CD4-positive, alpha-beta T cell treated with Interleukin-17A for 4 hours (primary cell): ENCODE measurements at places on chromosomes 6 and 20.

- no peak for DNase-seq
Measured at GRCh38 chr6:108671175-108671574, 110.5 kb downstream of the FOXO3 start.

GRCh38 chr6:135106611-135107010 is 52.0 kb upstream of the HBS1L start:
- DNase-seq = no peak

DNA sequence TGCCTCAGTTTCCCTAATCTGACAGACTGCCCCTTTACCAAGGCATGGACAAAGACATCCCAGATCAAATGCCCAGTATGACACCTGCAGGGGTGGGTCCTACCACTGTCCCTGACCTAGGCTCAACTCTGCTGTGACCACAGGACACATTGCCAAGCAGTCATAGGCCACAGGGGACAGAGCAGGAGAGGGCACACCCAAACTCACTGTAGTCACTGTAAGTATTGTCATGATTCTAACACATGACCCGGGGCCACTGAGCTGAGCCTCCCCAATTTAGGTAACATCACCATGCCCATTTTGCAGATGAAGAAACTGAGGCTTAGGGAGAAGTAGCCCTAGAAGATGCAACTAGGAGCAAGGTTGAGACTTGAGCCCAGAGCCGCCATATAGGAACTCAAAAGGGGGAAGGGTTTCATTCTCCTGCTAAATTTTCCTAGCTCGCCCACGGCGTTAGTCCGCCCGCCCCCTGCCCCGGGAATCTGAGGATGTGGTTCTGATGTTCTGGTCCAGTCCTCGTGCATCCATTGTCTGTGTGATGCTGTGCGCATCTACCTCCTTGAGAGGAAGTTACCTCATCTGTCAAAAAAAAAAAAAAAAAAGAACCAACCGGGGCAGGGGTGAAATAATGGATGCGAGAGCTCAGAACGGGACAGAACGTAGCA is 44.8 kb downstream of the PMEPA1 start:
- no peak for DNase-seq

GRCh38 chr20:655726-656624 is 3.0 kb upstream of the SRXN1 start:
- no peak for DNase-seq

DNA sequence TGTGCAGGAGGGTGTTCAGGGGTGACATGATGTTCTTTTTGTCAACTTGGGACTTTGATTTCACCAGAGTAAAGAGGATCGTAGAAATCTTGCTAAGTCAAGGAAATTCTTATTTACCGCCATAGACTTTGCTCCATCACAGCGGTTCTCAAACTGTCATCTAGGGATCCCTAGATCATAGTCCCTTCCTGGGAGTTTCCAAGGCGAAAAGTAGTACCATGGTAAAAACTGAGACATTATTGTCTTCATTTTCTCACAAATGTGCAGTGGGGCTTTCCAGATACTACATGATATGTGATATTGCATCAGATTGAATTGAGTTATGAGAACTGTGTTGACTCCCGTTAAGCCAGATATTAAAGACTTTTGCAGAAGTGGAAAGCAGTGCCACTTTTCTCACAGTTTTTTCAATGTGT is 79.7 kb downstream of the JARID2 start:
- no peak for DNase-seq

DNA sequence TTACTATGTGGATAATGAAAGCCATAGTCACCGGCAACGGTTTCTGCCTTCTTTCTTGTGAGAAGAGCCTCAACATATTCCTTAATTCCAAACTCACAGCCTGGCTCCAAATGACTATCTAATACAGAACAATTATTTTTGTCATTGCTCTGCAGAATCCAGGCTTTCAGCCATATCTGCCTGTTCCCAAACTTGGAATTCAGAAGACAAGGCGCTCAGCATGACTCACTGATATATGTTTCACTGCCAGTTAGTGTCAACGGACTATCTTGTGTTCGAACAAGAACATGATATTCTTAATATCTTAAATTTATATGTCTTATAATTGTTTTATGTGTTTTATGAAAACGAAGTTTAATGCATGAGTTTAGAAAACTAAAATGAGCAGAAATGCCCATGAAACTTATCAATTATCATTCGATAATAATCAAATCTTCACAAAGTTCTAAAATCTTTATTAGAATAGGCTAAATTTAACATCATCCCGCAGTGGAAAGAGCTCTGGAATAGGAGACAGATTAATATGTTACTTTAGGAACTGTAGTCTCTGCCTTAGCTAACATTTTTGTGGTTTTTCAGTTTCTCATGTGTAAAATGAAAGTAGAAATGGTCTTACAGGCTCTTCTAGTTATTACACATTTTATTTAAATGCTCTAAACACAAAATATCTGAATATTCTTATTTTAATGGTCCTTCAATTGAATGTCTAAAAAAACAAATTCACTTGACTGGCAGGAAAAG is 669.3 kb upstream of the GJE1 start:
- no peak for DNase-seq

DNA sequence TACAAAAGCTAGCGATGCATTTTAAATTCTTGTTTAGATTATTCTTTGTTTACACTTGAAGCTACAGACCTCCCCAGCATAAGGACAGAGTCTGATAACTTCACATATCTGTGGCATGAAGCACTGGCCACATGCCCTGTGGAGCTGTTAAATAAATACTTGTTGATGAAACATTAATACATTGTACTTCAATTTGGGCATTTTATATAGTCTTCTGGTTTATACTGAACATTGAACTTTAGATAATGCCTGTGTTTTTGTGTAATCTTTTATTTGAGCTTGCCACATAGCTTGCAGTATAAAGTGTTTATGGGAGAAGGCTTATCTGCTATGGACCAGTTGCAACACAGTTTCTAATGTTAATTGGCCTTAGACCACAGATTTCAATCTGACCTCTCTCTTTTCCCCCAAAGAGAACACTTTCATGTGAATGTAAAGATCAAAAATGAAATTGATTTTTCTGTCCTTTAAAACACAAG is 48.2 kb downstream of the FRK start:
- DNase-seq = no peak

DNA sequence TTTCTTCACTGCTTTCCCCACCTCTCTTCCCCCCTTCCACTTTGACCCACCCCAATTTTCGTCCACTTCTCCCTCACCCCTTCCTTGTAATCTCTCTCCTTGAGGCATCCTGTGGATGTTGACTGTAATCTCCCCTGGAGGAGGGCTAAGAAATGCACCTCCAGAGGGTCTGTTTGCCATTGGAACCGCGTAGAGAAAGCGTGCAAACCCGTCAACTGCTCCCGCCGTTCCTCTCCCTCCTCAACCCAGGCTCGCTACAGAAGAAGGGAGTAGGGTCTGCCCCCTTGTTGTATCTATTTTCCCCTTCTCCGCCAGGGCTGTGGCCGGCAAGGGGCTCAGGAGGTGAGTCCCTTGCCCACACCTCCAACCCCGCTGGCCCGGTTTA is 502 bp upstream of the HTR1E start:
- no peak for DNase-seq

DNA sequence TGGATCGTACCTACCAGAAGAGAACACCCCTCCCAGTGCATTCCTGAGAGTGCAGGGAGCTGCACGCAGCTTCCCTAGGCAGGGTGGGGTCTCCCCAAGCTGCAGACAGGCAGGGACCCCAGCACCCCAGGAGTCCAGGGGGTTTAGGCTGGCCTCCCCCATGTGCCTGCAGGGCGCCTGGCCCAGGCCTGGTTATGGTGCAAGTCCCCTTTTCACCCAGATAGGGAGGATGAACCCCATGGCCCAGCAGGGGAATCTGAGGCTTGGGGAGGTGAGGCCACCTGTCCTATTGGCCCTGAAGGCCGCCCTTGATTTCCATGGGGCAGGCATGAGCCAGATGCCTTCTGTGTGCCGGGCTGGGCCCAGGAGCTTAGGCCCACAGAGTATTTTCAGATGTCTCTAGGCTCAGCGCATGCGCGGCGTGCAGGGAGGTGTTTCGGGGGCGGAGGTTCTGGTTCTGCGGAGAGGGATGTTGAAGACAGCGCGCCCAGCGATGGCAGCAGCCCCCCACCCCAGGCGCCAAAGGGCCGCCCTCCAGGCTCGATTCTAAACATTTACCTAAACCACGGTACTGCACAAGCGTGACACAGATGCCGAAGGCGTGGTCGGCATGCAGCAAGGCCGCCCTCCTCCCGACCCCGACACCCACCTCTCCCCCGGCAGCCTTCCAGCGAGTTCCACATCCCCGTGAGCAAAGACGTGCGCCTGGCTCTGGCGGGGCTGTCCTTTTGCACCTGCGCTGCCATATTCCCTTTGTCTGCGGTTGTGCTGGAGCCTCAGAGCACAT is 29.4 kb downstream of the COL20A1 start:
- DNase-seq = no peak

DNA sequence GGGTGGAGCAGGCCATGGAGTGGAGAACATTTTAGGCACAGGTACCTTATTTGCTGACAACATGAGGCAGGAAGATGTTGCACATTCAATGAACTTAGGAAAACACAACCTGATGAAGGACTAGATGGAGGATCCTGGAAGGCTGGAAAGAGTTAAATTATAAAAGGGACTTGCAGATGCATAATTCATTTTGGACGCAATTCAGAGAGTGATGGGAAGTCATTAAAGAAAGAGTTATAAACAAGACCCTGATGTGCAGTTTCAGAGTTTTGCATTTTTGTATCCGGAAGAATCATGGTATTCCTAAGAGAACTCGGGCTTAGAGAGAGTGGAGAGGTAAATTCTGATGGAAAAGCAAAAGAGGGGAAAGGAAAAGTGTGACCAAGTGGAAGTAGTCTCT is 104.5 kb downstream of the TSHZ2 start:
- DNase-seq = no peak

- peak; percentile 70 for DNase-seq
Measured at GRCh38 chr6:34459899-34460593, 5.8 kb upstream of the PACSIN1 start.

- no peak for DNase-seq
Measured at GRCh38 chr6:34100788-34101187, 45.1 kb downstream of the GRM4 start.

DNA sequence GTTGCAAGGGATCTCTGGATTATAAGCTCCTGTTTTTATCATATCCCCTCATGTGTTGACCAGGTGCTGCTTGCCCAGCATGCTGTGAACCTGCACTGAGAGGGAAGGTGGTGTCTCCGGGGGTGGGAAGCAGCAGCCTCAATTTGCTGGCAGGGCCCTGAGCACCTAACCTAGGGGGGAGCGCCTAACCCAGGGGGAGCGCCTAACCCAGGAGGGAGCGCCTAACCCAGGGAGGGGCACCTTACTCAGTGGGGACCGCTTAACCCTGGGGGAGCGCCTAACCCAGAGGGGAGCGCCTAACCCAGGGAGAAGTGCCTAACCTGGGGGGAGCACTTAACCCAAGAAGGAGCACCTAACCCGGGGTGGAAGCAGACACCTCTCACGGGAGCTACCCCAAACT is 83.3 kb upstream of the QKI start:
- DNase-seq = no peak

DNA sequence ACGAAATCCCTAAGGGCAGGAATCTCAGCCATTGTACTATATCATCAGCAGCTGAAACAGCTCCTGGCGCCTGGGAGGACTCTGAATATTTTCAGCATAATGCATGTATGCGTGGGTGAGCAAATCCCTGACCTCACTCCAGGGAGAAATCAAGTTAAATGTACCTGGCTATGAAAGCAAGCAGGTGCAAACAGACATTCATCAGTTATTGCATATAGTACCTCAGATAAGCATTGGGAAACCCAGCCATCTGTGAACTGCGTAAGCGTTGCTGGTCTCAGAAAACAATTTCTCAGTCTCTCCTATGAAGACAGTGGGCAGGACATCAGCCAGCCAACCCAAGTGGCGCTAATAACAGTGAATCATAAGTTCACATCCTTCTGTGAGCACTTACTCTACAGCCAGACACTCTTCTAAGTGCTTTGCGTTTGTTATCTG is 622.6 kb downstream of the EPM2A start:
- no peak for DNase-seq

- no peak for DNase-seq
Measured at GRCh38 chr20:1368448-1369199, 24.2 kb downstream of the FKBP1A start.

GRCh38 chr6:3813150-3813780 is 35.9 kb upstream of the FAM50B start:
- no peak for DNase-seq

DNA sequence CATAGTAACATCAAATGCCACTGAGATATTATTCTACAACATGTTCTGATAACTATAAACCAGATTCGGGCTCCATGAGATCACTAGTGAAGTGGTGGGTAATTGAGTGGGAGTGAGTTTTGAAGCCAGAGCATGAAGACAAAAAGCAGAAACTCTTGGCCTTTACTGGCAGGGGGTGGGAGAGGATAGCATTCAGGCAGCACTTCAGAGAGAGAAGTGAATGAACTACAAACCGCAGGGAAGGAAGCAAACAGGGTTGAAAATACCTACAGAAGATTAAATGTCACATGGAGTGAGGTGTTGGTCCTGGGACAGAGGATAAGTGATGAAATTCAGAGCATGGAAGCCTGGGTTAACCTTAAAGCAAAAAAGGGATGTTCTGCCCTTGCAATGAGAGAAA is 250.0 kb downstream of the EPM2A start:
- DNase-seq = no peak

DNA sequence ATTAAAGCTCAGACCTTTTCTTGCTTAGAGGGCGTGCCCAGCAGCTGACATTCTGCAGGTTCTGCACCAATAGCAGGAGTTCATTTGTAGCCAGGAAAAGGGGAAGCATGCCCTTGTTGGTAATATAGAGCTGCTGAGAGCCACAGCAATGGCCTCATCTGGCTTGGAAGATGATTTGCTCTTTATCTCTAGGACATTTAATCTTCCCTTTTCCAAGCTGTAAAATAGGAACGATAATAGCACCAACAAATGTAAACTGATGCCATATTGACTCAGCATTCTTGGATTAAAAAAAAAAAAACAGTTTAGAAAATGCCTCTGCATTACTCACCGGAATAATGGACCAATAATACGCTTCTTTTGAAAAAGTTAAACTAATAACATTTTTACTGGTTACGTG is 93.4 kb upstream of the SLC2A12 start:
- no peak for DNase-seq

DNA sequence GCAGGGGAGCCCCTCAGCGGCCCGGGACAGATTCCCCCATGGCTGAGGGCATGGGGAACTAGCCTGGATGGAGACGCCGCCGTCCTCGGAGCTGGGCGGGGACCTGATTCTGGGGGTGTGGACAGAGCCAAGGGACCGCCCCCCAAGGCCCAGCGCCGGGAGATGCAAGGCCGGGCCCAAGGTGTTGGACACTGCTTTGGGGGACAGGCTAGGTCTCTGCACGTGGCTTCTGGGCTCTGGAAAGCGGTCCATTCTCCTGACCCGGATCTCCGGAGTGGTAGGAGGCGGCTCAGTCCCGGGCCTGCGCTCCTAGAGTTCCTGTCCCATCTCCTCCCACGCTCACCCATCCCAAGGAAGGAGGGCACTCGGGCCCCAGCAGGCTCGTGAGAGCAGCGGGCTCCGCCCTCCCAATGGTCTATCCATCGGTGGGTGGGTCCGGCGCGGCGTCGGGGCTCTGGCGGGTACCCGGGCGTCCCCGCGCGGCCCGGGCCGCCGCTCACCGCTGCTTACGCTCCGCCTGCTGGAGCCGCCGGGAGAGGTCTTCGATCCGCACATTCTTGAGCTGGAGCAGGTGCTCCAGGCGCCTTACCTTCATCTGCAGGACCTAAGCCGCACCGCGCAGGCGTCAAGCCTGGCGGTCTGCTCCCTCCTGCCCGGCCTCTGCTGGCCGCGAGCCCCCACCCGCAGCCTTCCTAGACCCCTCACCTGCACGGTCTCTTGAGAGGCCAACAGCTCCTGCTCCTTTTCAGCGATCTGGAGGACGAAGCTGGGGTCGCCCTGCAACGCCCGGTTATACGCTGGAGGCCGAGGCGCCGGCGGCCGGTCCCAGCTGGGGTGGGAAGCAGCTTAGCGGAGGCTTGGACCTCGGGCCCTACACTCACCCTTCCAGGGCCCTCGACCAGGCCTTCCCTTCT is 3.3 kb downstream of the SPEF1 start:
- peak; percentile 64 for DNase-seq
